HAP-1 (cell line): ENCODE measurements at places on chromosomes 12 and 14.

- no peak for DNase-seq
Measured at GRCh38 chr12:45462506-45462905, 246.6 kb downstream of the ANO6 start.

DNA sequence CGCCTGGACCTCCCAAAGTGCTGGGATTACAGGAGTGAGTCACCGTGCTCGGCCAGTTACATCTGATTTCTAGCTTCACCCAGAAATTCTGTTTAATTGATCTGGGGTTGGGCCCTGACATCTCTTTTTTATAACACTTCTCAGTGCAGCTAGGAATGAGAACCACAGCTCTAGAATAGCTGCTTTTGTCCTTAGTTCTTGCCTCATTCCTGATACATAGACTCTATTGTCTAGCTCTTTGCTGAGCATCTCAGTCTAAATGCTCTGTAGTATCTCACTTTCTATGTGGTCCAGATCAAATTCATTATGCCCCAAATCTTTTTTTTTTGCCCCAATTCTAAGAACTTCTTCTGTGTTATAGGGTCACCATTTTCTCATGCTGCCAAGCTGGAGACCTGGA, 29.9 kb upstream of the FUT8 start:
- DNase-seq, result no peak

- DNase-seq, result no peak
Measured at GRCh38 chr14:103657471-103657870, 28.5 kb downstream of the KLC1 start.

GRCh38 chr12:65825507-65826352, 1.4 kb downstream of the HMGA2 start:
- DNase-seq, result no peak

DNA sequence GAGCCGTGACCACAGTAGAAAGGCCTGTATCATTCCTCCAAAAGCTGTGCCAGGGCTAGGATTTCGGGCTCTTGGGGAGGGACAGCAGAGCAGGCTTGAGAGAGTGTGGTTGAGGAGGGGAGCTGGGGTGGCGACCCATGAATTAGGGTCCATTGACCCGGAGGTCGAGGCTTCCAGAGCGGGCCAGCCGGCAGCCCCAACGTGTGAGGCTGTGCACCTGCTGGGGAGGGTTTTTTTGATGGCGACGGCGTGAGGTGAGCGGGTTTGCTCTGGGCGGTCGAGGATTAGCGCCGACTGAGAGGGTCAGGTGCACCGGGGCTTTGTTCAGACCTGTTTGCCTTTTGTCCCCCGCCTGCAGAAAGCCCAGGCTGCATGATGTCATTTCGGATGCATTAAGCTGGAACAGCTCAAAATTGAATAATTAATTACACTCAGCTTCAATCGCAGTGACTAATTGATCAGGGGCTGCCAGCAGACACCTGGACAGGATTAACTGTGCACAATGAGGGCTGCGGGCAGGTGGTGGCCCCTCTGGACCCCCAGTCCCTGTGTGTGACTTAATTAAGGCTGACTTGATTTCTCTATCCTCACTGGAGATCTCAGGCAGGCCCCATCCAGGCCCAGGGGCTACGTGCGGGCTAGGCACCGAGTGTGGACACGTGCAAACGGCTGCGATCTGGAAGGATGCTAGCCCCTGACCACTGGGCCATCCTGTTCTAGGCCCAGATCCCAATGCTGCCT, 42.1 kb upstream of the MEG3 start:
- DNase-seq, result peak; percentile 23

GRCh38 chr14:100725587-100726387, 905 bp upstream of the DLK1 start:
- no peak for DNase-seq

DNA sequence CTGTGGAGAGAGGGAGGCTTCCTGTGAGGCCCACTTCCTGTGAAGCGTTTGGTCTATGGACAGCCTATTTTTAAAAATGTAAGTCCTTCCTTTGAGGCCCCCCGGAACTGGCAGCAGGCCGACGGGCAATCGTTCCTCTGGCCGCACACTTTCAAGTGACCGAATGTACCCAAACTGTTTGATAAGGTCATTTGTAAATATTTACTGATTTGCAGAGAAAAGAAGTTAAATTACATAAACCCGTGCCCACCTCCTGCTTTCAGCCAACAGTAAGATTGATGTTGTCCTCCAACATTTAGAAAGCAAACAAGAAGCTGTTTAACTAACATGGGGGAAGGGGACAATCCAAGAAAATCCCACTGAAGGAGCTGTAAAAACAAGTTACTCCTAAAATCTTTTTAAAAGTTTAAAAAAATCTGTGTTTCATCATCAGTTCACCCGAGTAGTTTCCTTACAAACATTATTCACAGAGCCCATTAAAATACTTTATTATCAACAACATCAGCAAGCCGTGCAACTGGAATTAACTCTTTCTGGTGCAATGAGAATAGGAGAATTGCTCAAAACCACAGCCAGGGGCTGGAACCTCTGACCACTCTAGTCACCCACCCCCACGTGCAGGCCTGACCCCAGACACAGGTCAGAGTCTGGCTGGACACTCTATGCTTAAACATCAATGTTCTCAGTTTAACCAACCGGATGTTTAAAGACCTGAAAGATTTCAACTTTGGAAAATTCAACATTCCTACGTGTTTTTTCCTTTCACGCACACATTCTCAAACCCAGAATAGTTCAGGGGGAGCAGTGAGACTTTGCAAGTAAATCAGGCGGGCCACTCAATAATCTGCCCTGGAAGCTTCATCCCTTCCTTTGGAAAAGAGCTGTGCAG, 65.3 kb downstream of the FOXN3 start:
- peak; percentile 64 for DNase-seq

DNA sequence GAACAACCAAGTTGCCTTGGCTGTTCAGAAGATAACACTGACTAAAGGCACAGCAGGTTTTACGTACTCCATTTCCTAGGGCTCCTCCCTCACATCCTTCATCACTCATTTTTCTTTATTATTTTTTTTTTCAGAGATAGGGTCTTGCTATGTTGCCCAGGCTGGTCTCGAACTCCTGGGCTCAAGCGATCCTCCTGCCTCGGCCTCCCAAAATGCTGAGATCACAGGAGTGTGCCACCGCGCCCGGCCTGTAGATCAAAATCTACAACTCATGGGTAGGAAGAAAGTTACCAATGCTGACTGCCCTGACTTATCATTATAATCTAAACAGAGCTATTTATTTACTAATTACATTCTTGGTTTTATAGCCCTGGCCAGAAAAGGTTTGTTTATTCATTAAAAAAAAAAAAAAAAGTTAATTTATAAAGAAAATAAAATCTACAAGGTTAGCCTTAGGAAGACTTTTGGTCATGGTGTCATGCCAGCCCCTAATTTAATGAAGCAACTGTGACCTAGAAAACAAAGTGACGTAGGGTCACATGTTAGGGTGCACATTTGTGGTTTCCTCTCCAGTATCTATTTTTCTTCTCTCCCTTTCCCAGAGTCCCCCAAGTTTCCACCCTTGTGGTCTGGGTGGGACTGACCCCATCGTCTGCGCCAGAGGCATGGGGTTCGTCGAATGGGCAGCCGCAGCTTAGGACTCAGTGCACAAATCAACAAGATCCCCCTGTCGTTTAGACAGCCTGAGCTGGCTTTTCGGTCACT, 19.0 kb upstream of the FOXN3 start:
- no peak for DNase-seq

DNA sequence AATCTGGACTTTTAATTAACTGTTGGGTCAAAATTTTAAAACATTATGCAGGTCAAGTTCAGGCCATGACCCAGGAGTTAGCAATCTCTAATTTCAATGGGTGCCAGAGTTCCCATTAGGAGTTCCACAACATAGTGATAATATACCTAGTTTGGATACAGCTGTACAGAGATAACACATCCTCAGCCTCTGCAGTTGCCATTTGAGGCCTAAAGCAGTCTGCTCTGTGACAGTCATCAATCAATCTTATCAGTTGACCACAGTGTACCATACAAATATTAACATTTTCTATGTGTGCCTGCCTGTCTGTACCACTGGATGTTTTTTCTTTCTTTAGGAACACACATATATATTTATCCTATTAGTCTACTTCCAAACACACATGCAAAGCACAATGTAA, 54.0 kb upstream of the BBS10 start:
- DNase-seq, result no peak

GRCh38 chr12:14614704-14615121, 47.0 kb upstream of the PLBD1 start:
- no peak for DNase-seq

DNA sequence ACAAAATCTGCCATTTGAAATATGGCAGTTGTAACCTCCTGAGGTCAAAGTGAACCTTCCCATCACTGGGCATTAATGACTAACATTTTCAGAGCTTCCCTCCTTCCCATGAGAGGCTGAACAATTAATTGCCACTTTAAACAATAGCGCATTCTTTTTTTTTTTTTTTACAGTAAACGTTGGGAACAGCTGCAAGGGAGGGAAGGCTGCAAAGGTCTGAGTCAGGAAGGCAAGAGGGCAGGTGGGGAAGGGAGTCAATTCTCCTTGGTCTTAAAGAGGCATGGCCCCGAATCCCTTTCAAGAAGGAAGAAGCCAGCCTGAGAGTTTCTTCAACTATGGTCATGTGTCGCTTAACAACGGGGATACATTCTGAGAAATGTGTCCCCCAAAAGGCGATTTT, 41.0 kb upstream of the PLEKHG3 start:
- DNase-seq, result no peak

DNA sequence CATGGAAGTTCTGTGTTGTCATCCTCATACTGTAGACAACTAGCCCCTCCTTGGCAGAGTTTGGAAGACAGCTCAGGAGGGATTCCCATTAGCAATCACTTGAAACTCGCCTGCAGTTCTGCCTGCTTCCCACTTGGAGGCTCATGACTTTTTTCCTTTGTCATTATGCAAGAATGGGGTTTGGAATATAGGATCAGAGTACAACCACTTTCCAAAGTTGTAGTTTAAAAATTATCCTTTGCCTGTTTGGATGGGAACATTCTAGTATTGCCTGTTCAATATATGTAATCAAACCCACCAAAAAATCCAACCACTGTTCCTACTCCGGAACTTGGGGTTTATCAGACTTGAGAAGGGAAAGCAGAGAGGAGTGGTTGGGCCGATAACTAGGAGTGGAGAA, 2.1 kb upstream of the GPD1 start:
- peak; percentile 50 for DNase-seq

DNA sequence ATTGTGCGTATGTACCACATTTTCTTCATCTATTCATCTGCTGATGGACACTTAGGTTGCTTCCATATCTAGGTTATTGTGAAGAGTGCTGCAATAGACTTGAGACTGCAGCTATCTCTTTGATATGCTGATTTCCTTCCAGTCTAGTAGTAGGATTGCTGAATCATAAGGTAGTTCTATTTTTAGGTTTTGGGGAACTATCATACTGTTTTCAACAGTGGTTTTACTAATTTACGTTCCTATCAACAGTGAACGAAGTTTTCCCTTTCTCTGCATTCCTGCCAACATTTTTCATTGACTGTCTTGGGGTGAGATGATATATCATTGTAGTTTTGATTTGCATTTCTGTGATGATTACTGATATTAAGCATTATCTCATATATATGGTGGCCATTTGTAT, 482.2 kb downstream of the SLC16A7 start:
- peak; percentile 5 for DNase-seq

DNA sequence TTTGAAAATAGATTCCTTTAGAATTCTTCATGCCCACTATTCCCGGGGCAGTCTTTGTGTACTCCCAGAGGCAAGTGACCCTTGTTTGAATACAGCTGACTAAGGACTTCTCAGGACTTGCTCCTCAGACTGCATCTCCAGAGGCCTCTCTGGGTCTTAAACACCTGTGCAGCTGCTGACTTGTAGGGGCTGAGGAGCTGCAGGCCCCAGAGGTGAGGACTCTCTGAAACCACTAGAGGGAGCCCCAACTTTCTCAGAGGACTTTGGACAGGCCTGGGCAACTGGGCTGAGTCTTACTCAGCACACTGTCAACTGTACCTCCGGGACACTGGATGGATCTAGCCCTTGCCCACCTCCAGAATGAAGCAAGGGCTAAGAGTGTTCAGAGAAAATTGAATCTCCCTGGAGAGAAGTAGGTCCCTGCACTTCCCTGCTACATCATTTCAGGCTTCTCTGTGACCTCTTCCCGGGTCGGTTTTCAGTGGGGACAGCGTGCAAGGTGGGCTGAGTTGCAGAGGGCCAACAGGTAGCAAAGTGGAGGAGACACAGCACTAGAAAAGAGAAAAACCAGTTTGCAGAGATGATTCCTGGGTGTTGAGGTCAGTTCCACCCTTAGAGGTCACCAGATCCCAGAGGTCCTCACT, 164.6 kb downstream of the TMEM117 start:
- peak; percentile 51 for DNase-seq

GRCh38 chr14:61475316-61475715, 153.9 kb downstream of the PRKCH start:
- DNase-seq, result peak; percentile 67

- no peak for DNase-seq
Measured at GRCh38 chr12:11815397-11815796, 165.9 kb downstream of the ETV6 start.

- no peak for DNase-seq
Measured at GRCh38 chr12:108459149-108459548, 55.9 kb upstream of the FICD start.

GRCh38 chr12:57755454-57756372, 810 bp downstream of the MARCHF9 start:
- no peak for DNase-seq

DNA sequence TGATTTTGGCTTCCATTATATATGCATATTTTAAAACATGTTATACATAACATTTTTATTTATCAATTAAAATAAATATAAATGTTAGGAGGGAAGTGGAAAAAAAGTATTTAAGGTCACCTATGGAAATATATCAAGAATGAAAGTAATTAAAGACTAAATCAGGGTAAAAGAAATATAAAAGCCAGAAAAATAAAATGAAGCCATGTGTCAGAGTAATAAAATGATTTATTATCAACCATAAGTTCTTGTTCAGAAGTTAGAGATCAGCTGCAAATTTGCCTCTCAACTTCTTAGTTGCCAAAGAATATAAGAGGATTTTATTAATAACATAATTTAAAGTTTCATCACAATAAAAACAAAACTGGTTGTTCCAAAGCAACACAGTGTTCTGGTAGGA, 121.9 kb downstream of the ANO6 start:
- no peak for DNase-seq

- DNase-seq, result no peak
Measured at GRCh38 chr14:64409126-64409920, 21.2 kb downstream of the MTHFD1 start.

GRCh38 chr14:24861083-24861630, 188.8 kb downstream of the STXBP6 start:
- DNase-seq, result no peak

GRCh38 chr12:28988325-28988704, 160.8 kb upstream of the FAR2 start:
- no peak for DNase-seq

DNA sequence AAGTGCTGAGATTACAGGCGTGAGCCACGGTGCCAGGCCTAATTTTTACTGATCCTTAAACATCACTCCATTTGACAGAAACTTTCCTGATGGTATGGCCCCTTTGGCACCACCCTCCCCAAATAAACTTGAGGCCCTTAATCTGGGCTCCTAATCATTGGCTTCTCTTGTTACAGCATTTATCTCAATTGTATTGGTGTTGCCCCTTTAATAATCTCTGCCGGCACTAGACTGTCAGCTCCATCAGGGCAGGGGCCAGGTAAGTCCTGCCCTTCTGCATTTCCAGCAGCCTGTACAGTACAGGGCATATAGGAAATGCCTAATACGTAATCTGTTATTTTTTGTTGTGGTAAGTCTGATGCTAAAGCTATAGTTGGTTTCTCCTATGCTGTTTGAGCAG, 1.2 kb upstream of the IFT81 start:
- DNase-seq, result no peak

GRCh38 chr12:65536876-65537681, 258.6 kb downstream of the MSRB3 start:
- DNase-seq, result no peak
